ENCODE measurements at places on chromosomes 5 and 9.

DNA sequence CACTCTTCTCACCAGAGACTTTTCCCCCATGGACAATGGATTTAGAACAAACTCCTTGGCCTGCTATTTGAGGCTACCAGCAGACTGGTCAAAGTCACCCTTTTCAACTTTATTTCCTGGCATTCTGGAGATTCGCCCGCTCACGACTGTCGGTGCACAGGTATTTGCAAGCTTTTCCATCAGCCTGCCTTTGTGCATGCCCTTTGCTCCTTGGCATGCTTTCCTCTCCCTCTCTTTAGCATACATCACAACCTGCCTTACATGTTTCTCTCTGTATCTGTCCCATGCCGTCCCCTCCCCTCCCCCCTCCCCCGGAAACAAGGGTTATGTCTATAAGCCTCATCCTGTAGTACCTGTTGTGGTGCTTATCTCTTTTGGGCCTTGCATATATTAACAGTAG lies 257.1 kb downstream of the AOPEP start:
- no peak for DNase-seq

GRCh38 chr9:135963938-135964337 lies 2.8 kb upstream of the UBAC1 start:
- DNase-seq, result no peak

DNA sequence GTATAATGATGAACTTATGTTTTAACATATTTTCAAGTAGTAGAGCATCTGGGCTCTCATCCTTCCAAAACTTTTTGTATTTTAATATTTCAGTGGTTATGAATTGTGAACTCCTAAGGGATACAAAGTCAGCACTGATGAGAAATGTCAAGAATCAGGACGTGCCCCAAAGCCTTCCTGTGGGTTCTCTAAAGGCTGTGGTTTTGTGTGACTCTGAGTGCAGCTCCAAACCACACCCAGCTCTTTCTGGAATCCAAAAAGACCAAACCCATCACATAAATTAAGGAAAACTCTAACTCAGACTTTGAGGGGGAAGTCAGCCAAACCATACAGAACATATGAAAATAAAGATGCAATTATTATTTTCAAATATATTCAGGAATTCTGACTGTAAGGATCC lies 40.8 kb upstream of the SMU1 start:
- no peak for DNase-seq

- DNase-seq, result no peak
Measured at GRCh38 chr5:83488821-83489220, 17.3 kb downstream of the VCAN start.

DNA sequence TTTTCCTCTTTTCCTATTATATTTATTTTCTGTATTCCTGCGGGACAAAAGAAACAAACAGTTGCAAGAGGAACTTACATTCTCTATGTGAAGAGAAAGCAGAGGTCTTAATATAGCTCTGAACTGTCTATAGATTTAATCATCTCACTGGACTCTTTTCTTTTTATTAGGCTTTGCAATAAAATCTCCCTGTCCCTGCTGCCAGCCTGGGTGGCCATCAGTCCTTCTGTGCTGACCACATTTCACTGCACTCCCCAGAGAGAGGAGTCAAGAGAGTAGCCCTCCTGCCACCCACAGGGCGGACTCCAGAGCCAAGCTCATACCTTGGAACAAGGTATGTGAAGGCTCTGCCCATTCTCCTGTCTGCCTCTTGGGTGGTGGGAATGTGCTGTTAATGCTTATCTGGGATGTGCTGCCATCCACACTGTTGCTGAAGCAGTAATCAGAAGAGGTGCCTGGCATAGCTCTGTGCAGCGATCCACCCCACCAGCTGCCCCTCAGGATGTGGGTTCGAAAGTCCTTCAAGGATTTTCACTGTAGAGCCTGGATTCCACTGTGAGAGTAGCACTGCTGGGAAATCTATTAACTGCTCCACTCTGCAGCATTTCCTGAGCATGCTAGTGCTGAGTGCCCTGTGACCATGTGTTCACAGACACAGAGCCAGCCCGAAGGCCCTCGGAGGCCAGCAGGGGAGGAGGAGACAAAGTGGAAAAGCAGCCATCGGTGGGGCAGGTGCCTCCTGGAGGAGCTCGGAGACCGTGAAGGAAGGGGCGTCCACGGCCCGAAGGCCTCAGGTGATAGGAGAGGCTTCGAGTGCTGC lies 334.6 kb downstream of the MED10 start:
- no peak for DNase-seq

DNA sequence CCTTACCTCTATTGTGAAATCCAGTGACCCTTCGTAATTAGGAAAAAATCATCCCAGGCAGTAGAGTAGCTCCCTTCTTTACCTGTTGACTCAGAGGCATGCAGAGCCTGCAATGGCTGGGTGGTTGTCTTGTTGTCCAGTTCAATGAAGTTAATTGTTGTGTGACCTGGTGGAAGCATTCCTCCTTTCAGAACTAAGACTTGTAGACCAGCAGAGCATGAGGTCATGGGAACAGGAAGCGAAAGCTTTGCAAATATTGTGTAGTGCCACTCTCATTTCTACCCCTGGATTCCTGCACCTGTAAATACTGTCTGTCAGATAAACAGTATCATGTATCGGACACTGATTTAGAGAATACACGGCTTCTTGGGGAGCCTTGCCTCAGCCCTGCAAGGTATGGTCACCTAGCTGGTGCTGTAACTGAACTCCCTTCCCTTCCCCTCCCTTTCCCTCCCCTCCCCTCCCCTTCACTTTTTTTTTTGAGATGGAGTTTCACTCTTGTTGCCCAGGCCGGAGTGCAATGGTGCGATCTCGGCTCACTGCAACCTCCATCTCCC lies 5.7 kb upstream of the PRXL2C start:
- no peak for DNase-seq

- no peak for DNase-seq
Measured at GRCh38 chr5:139064613-139065012, 133.6 kb downstream of the SIL1 start.

GRCh38 chr5:148811756-148812155 lies 14.7 kb upstream of the ADRB2 start:
- no peak for DNase-seq

- no peak for DNase-seq
Measured at GRCh38 chr5:1003296-1003937, 5.2 kb upstream of the NKD2 start.

GRCh38 chr9:92048924-92049625 lies 66.1 kb downstream of the SPTLC1 start:
- DNase-seq, result no peak

DNA sequence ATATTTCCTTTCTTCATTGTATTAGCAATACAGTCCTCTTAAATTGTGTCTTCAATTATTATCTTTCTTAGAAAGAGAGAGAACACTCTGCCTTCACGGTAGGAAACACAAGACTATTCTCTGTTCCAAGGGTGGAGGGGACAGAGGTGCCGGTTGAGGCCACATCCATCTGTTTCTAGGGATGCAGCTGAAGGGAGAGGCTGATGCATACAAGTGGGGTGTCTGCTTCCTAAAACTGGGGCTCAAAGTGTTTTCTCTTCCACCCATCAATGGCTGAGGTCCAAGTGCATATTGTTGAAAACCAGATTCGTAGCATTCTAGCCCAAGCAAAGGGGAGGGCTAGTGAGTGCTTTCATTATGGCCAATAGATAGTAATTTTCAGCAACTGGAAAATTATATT lies 9.5 kb downstream of the IRX2 start:
- DNase-seq, result no peak

- DNase-seq, result no peak
Measured at GRCh38 chr5:76704131-76704663, 11.7 kb upstream of the F2R start.

DNA sequence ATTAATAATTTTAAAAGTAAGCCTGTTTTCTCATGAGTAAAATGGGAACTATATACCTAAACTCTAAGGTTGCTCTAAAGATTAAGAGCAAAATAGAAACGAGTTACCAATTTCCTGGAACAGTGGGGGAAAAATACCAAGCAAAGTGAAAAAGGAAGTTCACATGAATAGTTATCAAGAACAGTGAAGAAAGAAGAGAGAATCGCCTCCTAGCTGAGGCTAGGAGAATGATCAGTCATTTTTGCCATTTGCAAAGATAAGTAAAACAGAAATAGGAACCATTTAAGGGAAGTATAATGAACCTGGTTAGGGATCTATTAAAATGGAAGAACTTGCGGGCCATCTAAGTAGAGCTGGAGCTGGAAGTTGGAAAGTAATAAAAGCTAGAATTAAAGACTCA lies 50.7 kb downstream of the P4HA2 start:
- DNase-seq, result no peak

DNA sequence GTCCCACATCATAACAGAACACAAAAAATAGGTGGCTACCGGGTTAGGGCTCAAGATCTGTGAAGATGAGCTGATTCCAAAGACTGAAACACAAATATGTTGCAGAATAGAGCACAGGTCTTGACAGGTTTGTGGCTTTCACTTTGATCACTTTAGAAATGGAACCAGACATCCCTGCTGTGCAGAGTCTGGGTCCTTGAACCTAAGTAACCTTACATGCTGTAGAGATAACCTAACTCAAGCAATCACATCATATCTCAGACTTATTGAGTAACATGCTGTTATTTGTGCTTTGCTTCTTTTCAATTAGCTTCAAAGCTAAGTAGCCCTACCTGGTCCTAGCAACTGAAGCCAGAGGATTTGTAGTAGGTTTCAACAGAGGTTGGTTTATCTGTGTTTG lies 24.3 kb downstream of the FBXW2 start:
- DNase-seq, result no peak

DNA sequence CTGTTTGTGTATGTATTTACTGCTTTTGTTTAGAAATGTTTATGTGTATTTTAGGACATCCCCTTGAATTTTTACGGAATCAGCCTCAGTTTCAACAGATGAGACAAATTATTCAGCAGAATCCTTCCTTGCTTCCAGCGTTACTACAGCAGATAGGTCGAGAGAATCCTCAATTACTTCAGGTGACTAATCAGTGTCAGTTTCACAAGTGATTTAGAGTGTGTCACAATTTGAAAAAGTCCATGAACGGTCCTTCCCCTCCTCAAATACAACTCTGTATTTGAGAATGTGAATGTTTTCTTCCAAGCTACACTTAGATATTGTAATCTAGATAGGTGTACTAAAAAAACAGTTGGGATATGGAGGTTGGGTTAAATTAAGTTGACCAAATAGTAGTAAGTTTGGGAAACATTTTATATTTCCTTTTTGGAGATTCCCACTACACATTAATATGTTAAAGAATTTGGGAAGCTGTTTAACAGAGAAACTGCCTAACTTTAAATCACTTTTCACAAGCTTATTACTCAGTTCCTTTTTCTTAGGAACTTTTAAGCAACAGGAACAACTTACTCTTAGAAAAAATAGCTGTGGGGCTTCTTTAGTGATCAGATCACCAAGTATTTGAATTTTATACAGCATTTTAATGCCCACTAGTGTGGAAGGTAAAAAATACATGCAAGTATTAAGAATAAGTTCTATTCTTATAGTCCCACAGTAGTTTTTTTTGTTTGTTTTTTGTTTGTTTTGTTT lies 40.9 kb downstream of the RAD23B start:
- DNase-seq, result no peak

GRCh38 chr5:161600156-161600555 lies 53.6 kb upstream of the GABRB2 start:
- no peak for DNase-seq

GRCh38 chr5:126794157-126794828 lies 17.4 kb downstream of the LMNB1 start:
- DNase-seq, result no peak

- no peak for DNase-seq
Measured at GRCh38 chr5:65061974-65062353, 293.2 kb downstream of the CWC27 start.

GRCh38 chr5:109453251-109453650 lies 43.5 kb upstream of the PJA2 start:
- DNase-seq, result no peak

DNA sequence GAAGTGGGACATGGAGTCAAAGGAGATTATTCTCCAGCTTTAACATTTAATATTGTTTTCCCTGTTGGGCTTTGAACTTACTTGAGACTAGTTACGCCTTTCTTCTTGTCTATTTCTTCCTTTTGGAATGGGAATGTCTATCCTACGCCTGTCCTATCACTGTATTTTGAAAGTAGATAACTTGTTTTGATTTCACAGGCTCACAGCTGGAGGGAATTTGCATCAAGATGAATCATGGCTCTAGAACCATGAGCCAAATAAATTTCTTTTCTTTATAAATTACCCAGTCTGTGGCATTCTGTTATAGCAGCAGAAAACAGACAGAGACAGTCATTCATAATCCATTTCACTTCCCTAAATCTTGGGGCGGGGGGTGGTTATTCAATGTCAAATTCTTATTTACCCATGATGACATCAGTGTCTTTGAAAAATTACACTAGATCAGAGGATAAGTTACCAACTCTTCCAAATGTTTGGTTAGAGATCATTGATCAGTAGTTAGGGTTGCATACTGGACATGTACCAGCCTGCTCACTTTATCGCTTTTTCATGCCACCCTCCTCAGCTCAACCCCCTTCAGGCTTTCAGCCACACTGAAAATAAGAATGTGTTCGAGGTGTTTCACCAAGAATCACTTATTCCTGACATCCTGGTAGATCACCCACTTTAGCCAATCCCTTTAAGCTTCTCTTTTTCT lies 419.6 kb upstream of the PIK3R1 start:
- DNase-seq, result no peak

- DNase-seq, result no peak
Measured at GRCh38 chr5:122129306-122129705, at the start of gene ZNF474. TSS of gene ZNF474 (plus strand) at chr5:122129546. CDS start at chr5:122151991, 22,445 bp downstream.

DNA sequence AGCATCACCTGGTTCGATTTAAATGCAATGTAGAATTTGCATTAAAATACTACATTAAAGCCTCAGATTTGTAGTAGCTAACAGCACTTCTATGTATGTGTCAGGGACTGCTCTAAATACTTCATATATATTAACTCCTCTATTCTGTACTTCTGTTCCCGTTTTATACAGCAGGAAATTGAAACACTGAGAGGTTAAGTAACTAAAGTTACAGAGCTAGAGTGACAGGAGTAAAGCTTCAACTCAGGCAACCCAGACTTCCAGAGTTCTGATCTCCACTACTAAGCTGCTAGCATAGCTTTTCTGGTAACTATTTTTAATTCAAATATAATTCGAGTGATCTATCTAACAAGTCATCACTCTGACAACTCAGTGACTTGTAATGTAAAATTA lies 619 bp upstream of the APC start:
- no peak for DNase-seq

- DNase-seq, result no peak
Measured at GRCh38 chr5:52807723-52808122, 20.0 kb downstream of the ITGA1 start.

DNA sequence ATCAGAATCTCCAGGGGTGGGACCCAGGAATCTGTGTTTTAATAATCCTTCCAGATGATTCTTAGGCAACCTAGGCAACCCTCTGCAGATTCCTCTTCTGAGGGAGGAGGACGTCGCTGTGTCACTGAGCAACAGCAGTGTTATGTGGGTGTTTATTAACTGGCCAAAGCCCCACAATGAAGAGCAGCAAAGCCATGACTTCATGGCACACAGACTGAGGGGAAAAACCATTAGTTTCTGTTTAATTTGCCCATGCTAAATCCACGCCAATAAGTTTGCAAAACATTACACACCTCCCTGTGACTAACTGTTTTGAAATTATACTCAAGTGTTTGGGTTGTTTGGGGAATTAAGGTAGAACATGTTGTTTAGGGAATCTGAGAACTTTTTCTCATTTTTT lies 83.7 kb upstream of the TMED7 start:
- no peak for DNase-seq

Data from stimulated activated CD4-positive, alpha-beta T cell treated with anti-CD3 and anti-CD28 coated beads, Interleukin-15, amount 100 ng/mL, for 48 hours (primary cell).